ENCODE measurements at places on chromosomes 11 and 22.

GRCh38 chr11:94650756-94651155 lies 83.6 kb downstream of the PIWIL4 start:
- no peak for DNase-seq

- DNase-seq, result no peak
Measured at GRCh38 chr11:23988381-23989006, 508.4 kb upstream of the LUZP2 start.

DNA sequence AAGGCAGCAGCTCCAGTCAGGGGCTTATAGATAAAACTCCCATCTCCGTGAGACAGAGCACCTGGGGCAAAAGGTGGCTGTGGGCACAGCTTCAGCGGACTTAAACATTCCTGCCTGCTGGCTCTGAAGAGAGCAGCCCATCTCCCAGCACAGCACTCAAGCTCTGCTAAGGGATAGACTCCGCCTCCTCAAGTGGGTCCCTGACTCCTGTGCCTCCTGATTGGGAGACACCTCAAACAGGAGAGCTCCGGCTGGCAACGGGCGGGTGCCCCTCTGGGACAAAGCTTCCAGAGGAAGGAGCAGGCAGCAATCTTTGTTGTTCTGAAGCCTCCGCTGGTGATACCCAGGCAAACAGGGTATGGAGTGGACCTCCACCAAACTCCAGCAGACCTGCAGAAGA lies 279.4 kb downstream of the LARGE1 start:
- DNase-seq, result no peak

- no peak for DNase-seq
Measured at GRCh38 chr11:130672911-130673310, 224.5 kb downstream of the ADAMTS15 start.
